ENCODE measurements at places on chromosomes 4 and X.

- no peak for DNase-seq
Observed at GRCh38 chr4:90648791-90649190, 521.6 kb downstream of the CCSER1 start.

- DNase-seq, result no peak
Observed at GRCh38 chr4:79723507-79723906, 315.5 kb upstream of the GK2 start.

DNA sequence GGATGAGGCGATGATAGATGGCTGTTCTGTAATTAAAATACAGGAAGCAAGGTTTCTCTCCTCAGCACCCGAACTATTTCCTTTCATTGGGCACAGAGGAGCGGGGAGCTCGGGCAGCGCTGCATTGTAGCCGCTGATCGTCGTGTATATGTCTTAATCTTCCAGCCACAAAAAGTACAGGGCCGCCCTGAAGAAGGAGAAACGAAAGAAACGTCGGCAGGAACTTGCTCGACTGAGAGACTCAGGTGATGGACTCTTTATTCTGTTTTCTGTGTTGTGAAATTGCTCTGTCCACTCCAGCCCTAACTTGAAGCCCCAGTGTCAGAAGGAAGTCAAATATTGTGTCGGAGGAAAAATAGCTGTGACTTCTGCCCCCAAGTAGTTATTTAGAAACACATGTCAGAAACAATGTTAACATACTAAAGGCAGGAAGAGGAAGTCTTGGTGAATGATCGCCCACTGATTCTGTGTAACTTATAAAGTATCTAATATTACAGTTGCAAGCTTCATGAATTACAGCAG is 546 bp downstream of the ZRSR2 start:
- no peak for DNase-seq

- DNase-seq, result peak; percentile 95
Observed at GRCh38 chr4:173252024-173252935, 81.9 kb downstream of the HMGB2 start.

GRCh38 chrX:139930916-139931645 is 1.8 kb downstream of the ATP11C start:
- peak; percentile 22 for DNase-seq

DNA sequence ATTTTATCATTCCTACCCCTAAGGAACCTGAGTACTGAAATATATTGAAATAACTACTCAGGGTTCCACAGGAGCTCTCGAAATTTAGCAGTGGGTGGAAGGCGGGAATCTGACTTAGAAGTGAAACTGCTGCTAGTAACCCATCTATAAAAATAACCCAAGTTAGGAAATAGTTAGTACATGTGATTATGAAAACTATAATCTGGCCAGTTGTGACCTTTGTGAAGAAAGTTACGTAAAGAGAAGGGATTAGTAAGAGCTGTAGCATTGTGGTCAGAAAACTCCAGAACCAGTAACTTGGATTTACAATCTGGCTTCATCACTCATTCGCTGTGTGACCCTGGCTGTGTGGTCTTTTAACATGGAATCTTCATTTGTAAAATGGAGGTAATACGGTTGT is 175.5 kb downstream of the RAPGEF2 start:
- no peak for DNase-seq
